ENCODE measurements at places on chromosomes 2 and 18. TPM values are rescaled to one million over a fixed set of nuclear protein-coding genes. Genes with fewer than 3 reads are reported as not detected.

The ARHGEF4 gene
- polyA plus RNA-seq, result not detected

The GAREM1 gene
- polyA plus RNA-seq, result 0.03 TPM

The UPP2 gene
- not detected for polyA plus RNA-seq

The SLC11A1 gene
- polyA plus RNA-seq, result 184 TPM

The LRP2 gene
- polyA plus RNA-seq, result not detected

The RAB10 gene
- 258 TPM for polyA plus RNA-seq

The AMER3 gene
- not detected for polyA plus RNA-seq

The DLGAP1 gene
- polyA plus RNA-seq, result not detected

The CDH2 gene
- 0.04 TPM for polyA plus RNA-seq

The NBEAL1 gene
- 5.3 TPM for polyA plus RNA-seq

The COLEC11 gene
- not detected for polyA plus RNA-seq

The ASAP2 gene
- polyA plus RNA-seq, result 0.20 TPM

The PIEZO2 gene
- polyA plus RNA-seq, result not detected

All from CD14-positive monocyte (primary cell).